ENCODE measurements at places on chromosomes 1 and 21.

DNA sequence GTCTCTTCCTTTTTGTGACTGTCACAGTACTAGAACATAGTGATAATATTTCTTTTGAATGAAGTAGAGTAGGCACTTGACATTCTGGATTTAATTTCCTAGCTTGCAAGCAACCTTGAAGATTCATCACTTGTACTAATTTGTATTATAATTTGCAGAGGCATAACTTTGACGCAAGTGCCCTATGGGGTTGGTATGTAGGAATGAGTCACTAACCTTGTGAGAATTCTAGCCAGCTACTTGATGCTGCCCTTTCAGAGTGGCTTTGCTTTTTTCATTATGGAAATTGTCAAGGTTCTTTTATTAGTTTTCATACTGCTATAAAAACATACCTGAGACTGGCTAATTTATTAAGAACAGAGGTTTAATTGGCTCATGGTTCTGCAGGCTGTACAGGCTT lies 13.7 kb upstream of the DPH5 start:
- DNase-seq: no peak

DNA sequence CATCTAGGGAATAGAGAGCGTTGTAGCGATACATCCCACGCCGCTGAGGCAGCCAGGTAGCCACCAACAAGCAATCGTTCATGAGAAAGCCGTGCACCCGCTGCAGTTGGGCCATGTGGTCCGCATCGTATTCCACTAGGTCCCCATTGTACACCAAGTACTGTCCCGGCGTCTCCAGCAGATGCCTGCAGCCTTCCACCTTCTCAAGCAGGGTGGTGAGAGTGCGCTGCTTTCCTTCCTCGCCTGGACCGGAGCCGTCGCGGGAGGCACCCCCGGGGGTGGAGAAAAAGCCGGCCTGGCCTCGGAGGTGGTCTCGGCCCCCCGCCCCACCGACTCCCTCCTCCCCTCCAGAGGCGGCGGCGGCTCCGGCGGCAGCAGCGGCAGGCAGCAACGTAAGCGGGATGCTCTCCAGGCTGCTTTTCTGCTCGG lies 595 bp downstream of the EXOC8 start:
- DNase-seq: no peak

DNA sequence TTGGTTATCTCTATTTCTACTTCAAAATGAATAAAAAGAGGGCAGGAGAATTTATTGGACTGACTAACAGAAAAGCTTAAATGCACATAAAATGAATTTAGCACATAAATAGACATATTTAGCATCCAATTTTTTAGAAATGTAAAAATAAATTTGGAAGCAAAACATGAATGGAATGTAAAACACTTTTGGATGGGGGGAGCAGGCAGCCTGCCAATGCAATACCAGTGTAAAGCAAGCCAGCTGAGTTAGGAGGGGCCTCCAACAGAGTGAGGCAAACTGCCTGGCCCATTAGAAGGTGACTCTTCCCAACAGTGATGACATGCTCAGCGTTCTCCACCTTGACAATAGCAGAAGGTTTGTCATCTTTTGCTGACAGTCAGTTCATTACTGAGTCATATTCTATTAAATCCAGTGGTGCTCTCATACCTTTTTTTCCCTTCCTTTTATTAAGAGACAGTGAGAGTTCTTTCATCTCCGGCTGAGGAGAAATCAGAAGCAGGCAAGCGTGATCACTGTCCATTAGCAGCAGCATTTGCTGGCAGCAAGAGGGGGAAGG lies 19.5 kb upstream of the EXO1 start:
- no peak for DNase-seq

- DNase-seq: no peak
Observed at GRCh38 chr1:192862271-192862670, 53.4 kb downstream of the RGS2 start.

GRCh38 chr1:51624855-51625254 lies 8.0 kb downstream of the OSBPL9 start:
- DNase-seq: no peak

DNA sequence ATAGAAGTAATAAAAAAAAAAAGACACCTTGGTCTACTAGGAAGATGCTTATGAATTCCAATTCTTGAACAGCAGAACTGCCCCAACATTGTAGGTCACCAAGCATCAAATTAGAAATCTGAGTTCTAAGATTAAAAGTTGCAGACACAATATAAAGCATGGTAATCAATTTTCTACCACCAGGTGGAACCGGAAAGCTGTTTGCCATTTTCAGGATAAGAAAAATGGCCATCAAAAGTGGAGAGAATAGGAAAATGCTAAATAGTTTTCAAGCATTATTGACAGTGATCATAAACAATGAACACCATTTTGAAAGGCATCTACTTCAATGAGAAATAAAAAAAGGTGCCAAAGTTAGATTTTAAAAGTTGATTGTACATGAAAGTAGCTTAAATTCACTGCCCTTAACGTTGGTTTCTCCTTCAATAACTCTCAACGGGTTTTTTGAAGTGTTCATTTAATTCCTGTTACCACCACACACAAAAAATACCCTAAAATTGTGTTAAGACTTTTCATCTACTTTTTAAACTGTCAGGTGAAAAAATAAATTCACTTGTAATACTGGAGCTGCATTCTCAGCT lies 252.9 kb downstream of the KCNT2 start:
- peak; percentile 15 for DNase-seq

Data from HS-5 (cell line).